Right ventricle myocardium superior (tissue), 1 donor: ENCODE measurements at places on chromosomes 4 and X.

GRCh38 chrX:33188286-33188685 lies 23.1 kb downstream of the DMD start:
- no peak for DNase-seq

- no peak for DNase-seq
Observed at GRCh38 chrX:40199704-40200103, 101.9 kb upstream of the BCOR start.

DNA sequence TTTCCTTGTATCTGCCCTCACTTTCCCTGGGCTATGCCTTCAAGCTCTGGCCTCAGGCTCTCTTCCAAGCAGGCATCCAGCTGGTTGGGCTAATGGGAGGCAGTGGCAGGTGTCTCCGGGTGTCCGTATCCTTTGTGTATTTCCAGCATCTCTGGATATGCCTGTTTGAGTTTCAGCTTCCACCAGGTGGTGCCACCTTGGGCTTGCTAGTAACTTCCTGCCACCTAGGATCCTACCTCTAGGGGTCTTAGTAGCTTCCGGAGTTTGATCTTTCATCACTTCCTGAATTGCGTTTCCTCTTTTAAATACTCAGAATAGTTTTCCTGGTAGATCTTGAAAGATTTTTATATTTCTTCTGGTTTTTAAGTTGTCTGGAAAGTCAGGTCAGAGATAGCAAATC lies 23.2 kb upstream of the ANOS1 start:
- no peak for DNase-seq

DNA sequence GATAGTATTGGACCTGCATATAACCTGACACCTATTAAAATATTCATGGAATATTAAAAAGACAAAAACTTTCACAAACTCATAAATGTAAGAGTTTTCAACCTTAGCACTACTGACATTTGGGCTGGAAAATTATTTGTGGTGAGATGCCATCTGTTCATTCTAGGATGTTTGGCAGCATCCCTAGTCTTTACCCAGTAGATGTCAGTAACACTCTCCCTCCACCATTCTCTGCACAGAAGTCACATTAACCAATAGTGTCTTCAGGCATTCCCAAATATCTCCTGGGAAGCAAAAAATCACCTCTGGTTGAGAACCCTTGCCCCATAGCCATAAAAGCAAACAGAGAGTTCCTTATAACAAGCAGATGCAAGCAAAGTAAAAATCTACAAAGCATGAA lies 41.4 kb upstream of the NDST4 start:
- DNase-seq = no peak

DNA sequence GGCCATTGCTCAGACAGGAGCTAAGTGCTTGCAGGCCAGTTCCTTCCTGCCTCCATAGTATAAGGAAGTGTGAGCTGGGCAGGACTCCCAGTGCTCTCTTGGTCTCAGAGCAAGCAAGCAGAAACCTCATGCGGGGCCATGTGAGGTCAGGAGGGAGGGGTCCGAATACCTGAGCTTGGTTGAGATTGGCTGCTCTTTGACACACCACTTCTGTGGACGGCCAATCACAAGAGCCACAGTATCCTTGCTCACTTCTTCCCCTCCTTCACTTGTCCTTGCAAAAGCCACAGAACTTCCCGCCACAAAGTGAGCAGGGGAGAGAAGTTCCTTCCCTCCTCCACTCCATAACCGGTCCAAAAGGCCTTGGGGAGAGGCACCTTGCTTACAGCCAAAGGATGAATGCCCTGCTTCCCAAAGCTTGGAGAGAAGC lies 56.7 kb downstream of the PRPS1 start:
- peak; percentile 87 for DNase-seq

DNA sequence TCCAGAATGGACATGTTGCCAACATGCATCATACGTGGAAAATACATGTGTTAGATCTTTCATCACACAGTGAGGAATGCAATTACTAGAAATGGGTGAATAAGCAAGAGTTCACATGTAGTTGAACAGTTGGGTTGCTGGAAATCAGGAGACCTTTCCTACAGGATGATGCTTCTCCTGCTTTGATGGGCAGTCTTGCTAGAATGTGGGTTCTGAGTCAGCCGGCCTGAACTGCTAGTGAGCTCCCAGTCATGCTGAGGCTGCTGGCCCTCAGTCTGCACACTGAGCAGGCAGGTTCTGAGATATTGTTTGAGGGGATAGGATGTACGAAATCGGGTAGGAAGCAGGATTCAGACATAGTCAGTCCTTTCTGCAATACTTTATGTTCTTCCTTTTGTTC lies 20.2 kb downstream of the MSL3 start:
- DNase-seq = no peak

- no peak for DNase-seq
Observed at GRCh38 chr4:173506597-173507211, 23.3 kb downstream of the HAND2 start.

DNA sequence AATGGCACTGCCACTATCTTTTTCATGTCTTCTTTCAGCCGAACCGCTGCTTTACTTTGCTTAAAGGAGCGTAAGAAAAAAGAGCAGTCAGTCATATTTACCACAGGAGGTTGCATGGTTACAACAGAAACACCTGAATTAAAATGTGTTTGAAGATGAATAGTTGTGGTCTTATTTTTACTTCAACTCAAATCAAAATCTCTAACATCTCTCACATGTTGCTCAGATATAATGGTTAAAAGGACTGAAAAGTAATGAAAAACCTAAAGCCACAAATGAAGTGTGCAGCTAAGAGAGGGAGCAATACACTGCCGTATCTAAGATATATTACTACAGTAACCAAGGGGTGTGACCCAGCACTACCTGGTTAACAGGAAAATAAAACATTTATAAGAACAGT lies 27.4 kb downstream of the FAM13A start:
- DNase-seq = no peak

DNA sequence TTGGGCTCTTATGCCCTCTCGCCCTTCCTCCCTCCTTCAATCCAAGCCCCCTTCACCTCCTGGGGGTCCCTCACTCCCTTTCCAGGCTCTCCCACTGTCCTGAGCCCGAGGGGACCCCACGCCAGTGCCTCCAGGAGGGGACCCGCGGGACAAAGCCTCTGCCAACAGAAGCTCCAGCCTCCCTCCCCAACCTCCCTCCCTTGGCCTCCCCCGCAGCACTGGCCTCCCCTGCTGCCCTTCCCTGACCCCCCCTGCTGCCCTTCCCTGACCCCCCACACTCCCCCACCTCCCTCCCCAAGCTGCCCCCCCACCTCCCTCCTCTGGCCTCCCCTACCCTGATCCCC lies 71.0 kb upstream of the MXD4 start:
- DNase-seq = no peak

- no peak for DNase-seq
Observed at GRCh38 chr4:14095831-14096230, 468.3 kb upstream of the BOD1L1 start.

DNA sequence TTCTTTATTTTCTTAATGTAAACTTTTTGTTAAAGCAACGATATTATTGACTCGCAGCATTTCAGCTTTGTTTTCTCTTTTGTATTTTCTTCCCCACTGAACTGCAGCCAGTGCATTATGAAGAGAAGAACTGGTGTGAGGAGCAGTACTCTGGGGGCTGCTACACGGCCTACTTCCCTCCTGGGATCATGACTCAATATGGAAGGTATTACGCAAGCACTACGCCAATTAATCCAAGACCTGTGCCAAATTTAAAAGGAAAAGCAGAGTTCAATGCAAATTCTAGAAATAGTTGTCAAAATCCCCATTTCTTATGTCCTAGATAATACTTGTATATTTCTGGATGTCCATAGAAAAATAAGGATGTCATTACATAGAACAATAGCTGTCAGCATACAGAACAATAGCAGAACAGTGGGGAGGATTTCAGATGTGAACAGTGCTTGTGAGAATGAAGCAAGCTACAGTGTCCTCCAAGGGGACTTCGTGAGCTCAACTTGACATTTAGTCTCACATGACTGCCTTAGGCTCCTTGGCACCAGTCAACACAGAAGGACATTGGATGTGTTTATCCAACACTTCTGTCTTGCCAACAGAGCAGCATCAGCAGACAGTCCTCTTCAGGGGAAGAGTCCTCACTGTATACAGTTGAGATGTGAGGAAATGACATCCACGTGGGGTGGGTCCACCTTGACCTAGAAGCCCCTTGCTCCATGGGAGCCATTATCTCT lies 85.9 kb downstream of the MAOA start:
- DNase-seq = no peak

DNA sequence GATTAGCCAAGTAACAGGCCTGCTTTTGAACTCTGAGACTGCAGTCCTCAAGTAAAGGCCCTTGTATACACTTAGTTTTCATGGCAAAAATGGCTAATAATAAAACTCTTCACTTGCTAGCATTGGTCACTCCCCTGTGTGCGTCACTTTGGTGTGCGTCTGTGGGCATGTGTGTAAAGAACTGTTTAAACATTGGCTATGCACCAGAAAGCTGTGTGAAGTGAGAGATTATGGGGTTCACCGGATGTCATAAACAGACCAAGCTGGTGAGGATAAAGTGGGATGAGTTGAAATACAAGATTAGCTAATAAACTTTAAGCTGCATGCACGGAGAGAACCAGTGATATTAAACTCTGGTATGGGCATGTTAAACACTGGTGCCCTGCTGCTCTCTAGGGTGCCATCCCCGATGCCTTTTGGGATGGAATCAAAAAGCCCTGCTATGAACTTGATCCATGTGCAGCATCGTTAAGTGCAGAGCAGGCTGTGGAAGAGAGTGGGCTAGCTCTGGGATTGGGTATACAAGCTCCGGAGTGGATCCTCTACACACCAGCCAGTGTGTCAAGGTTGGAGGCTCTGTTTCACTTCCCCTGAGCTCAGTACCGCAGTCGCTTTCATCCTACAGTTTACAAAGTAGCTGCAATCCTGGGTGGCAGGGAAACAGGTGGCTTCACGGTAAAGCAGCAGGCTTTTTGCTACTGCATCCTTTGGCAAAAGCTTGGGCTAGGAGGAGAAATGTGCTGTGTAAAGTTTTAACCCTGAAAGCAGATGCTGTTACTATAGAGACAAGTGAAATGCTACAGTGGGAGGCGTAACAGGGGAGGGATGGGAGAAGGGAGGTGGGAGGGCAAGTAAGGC lies 108.3 kb upstream of the SLC4A4 start:
- no peak for DNase-seq

- DNase-seq = no peak
Observed at GRCh38 chr4:102807345-102807744, 20.0 kb downstream of the UBE2D3 start.

DNA sequence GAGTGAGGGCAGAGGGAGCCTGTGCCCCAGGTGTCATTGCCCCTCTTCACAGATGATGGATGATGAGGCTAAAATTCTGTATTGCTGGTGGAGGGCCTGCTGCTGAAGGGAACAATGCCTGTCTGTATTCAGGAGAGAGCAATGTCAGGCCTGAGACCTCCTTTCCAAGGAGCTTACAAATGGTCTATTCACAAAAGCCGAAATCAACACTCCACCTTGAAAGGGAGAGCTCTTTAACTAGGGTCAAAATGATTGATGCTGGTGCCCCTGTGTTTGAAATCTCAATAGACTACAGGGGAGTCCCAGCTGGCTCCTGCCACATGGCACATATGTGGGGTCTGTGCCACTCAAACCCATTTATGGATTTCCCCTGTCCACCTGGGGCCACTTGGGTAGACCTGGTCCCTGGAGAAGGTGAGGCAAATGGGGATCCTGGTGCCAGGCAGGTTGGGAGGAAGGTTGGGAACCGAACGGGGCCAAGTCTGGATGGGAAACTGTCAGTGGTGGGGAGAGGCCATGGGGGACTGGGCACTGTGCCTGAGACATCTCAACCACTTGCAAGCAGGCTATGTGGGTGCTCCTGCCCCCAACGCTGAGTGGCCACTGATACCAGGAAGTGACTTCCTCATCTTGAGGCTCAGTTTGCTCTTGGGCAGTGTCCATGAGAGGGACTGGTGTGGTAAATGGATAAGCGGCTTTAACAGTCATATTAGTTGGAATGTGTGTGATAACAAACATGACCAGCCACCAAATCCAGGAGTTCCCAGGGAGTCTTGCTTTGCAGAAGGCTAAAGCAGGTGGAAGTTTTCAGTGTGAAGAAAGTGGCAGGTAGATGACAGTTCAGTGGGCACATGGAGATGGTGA lies 223.8 kb upstream of the PSAPL1 start:
- peak; percentile 14 for DNase-seq

- peak; percentile 59 for DNase-seq
Observed at GRCh38 chr4:84733343-84734033, 150.6 kb downstream of the CDS1 start.

DNA sequence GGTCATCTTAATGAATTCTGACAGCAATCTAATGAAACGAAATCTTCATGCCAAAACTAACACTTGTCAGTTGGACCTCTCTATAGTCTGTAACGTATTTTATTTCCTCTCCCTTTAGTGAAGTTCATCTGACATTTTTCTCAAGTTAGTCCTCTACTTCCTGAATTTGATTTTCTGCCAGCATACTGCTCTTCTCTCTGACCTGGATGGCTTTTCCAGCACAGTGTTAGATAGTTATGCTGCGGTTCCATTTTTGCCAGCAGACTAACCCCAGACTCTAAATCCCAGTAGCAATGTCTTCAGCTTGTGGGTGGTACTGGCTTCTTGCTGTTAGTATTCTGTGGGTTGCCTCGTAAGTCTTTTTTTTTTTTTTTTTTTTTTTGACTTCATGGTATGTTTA lies 146.7 kb upstream of the VEGFC start:
- no peak for DNase-seq

DNA sequence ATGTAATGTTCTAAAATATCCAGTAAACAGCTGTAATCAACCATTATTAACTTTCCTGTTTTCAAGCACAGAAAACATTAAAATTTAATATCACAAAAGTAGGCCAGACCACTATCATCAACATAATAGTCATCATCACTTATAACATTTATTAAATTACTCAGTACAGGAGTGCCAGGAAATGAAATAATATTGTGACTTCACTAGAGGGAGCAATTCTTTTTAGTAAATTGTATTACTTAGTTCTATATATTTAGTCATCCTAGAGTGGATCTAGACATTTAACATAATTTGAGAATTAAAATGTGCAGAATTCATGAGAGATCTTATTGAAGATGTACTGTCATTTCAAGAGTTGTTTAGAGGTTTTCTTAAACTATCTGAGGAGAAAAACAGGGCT lies 33.6 kb downstream of the PITX2 start:
- DNase-seq = no peak

GRCh38 chr4:55568905-55569504 lies 22.3 kb upstream of the CLOCK start:
- DNase-seq = no peak

- no peak for DNase-seq
Observed at GRCh38 chrX:130039847-130040246, 57.4 kb downstream of the BCORL1 start.

GRCh38 chrX:153614818-153615217 lies 15.9 kb upstream of the CCNQ start:
- DNase-seq = no peak

- DNase-seq = no peak
Observed at GRCh38 chr4:139537292-139537691, 18.7 kb downstream of the SETD7 start.
